ENCODE measurements at places on chromosomes 3 and 15.

DNA sequence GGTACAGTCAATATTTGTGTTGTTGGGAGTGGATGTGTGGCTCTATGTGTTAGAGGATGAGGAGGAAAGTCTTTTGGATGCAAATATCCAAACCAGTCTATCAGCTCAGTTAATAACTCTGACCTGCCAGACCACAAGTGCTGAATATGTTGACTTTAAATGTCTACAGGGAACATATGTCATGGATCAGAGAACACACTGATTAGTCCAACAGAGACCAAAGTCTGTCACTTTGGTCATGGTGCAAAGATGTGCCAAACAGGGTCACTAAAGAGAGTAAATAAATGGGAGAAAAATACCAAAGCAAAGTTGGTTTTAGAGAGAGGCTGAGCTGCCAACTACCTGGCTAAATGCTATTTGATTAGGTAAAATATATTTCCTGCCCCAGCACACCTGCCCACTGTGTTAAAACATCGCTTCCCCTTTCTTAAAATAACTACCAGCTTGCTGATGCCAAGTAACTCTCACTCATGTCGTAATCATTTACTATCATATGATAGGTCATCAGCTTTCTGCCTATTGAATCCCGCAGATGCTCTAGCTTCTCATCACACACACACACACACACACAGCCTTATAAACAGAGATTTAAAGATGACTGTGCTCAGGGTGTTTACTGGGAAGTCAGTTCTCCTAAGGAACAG, 173.3 kb downstream of the PDZRN3 start:
- no peak for DNase-seq

- DNase-seq = no peak
Observed at GRCh38 chr3:125957674-125958510, 11.1 kb upstream of the ROPN1B start.

GRCh38 chr3:20576228-20576627, 390.2 kb upstream of the SGO1 start:
- no peak for DNase-seq

GRCh38 chr3:130424837-130425236, 79.4 kb downstream of the COL6A5 start:
- no peak for DNase-seq

GRCh38 chr3:144586382-144586781, 614.8 kb downstream of the DIPK2A start:
- DNase-seq = no peak

Data from urothelium cell line (cell line).